Stimulated activated CD4-positive, alpha-beta T cell treated with anti-CD3 and anti-CD28 coated beads, Interleukin-2, amount 100 ng/mL, for 4 hours (primary cell): ENCODE measurements at places on chromosomes 12 and 14.

DNA sequence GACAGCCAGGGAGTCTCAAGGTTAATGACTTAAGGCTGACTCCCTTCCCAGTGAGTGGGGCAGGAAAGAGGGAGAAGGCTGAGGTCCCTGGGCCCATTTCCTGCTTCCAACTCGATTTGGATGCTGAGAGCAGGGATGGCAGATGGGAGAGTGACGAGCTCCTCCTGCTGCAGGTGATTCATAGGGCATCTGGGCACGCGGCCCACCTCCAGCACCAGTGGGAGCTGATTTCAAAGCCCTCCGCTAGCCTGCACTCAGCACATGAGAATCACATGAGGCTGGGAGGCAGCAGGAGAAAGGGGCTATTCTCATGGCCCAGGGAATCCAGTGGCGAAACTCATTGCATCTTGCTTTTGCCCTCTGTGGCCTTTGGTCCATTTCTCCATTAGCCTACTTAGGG lies 90.8 kb downstream of the SSPN start:
- DNase-seq: no peak

DNA sequence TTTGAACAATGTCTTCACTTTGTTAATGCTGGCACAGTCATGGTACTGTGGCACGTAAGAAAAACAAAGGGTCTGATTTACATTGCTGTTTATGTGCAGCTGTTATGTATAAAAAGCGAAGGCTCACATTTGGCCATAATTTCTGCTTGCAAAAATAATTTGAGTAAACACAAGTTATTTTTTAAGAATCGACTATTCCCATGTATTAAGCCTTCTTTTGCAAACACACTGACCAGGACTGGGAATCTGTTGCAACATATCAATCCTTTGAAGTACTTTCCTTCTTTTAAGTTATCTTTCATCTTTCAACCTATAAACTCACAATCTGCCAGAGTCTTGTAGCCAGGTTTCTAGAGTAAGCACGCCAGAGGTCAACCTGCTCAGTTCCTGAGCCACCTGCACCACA lies 145.4 kb upstream of the BMP4 start:
- DNase-seq: no peak

GRCh38 chr12:16281157-16281556 lies 3.7 kb upstream of the SLC15A5 start:
- DNase-seq: no peak

DNA sequence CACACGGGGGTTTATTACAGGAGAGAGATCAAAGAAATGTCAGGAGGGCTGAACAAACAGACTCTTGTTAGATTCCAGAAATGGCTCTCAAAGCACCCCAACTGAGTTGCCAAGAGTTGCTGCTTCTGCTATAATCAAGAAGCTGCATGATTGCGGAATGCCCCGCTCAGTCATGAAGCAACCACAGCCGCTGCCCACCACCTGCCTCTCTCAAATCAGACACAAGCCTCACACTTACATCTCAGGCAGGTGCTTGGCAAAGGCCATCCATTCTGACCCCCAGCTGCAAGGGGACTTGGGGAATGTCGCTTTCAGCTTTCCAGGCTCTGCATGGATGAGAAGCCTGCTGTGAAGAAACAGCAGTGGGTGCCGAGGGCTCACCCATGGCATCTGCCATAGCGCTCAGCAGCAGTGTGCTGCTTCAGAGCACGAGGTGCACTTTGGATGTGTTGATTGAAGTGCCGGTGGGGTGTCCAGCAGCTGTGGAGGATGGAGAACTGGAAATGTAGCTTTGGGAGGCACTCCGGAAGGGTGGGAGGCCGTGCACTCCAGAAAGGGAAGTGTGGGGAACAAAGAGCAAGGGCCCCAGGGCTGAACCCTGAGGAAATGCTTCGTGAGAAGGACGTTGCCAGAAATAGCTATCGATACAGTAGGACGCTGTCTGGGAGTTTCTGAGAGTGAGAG lies 37.7 kb downstream of the LRRC74A start:
- DNase-seq: no peak

DNA sequence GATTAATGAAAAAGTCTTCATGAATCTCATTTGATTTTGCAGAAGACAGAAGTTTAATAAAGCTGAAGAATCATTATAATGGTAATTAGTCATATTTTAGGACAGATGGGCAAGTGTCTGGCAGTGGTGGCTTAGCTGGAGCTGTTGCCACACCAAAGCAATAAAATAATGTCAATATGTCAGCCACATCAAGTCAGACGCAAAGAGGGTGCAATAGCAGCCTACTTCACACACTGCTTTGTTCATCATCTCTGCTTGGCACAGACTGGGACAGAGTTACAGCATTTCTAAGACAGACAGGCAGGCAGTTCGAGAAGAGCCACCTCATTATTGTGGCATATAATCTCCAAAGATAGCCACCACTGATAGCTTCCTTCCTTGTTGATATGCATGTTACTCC lies 16.9 kb upstream of the KRR1 start:
- no peak for DNase-seq

DNA sequence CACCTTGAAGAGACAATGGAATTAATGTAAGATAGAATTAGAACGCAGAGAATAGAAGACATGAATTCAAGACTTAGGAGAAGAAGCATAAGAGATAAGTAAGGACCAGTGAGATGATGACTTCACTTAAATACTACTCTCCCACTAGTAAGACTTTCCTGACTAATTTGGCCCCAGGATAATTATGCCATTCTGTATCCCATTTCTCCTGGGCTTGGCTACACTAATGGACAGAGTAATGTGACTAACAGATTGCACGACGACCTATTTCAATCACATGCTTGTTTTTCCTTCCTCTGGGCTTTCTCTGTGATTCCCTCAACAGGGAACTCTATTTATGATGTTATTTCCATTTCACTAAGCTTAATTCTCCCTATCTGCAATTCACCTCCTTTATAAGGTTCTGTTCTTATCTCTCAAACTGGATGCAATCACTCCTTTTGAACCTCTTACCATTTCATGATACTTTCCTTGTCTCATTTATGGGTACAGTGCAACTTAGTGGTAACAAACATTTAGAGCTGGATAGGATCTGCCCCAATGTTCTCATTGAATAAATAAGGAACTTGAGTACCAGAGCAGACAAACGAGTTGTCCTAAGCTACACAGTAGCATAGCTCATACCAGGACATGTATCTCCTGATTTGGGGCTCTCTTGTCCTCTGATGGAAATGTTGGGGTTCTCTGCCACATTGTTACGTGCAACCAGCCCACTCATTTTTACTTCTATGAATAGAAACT lies 102.7 kb downstream of the BTG1 start:
- no peak for DNase-seq

DNA sequence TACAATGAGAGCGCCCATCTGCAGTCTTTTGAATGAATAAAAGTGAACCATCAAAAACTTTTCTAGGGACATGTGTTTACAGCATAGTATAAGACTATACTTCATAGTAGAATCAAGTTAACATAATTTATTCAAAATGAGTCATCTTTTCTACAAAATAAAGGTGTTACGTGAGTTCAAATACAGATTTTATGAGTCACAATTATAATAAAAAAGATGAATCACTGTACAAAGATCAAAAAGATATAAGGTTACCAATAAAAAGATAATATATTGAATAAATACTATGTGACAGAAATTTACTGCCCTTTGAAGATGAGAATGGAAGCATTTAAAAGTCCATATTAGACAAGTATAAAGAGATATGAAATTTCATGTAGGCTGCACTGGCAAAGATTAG lies 2.8 kb downstream of the MBIP start:
- no peak for DNase-seq

GRCh38 chr12:116492703-116493324 lies 66.4 kb upstream of the MAP1LC3B2 start:
- DNase-seq: no peak

DNA sequence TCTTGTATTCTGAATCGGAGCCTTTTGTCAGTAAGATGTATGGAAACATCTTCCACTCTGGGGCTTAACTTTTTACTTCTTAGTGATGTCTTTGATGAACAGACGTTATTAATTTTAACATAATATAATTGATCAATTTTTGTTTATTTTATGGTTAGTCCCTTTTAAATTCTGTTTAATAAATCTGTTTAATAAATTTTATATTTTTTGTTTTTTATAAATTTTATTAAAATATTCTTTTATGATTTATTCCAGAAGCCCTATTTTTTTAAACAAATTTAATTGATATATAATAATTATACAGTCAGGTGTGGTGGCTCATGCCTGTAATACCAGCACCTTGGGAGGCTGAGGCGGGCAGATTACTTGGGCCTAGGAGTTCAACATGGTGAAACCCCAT lies 235.1 kb downstream of the AEBP2 start:
- no peak for DNase-seq

- DNase-seq: no peak
Observed at GRCh38 chr14:56744016-56744415, 66.3 kb downstream of the OTX2 start.

GRCh38 chr14:45038865-45039264 lies 45.1 kb upstream of the PRPF39 start:
- no peak for DNase-seq

- DNase-seq: no peak
Observed at GRCh38 chr12:78970041-78970440, 105.5 kb downstream of the SYT1 start.

GRCh38 chr12:54187075-54187474 lies 1.7 kb downstream of the SMUG1 start:
- DNase-seq: no peak

DNA sequence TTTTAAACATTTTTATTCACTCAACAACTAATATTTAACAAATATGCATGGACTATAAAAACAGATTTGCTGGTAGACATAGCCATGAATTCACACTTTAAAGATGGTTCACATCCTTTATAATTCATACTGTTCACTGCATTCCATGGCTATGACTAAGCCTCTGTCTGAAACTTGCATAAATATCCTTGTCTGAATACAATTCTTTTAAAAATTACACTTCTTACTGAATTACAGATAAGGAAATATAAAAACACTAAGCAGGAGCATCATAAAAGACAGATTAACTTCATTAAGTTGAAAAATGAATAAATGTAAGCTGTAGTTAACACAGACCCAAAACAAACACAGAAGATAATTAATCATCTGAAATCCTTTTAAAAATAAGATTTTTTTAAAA lies 53.8 kb downstream of the GXYLT1 start:
- no peak for DNase-seq

DNA sequence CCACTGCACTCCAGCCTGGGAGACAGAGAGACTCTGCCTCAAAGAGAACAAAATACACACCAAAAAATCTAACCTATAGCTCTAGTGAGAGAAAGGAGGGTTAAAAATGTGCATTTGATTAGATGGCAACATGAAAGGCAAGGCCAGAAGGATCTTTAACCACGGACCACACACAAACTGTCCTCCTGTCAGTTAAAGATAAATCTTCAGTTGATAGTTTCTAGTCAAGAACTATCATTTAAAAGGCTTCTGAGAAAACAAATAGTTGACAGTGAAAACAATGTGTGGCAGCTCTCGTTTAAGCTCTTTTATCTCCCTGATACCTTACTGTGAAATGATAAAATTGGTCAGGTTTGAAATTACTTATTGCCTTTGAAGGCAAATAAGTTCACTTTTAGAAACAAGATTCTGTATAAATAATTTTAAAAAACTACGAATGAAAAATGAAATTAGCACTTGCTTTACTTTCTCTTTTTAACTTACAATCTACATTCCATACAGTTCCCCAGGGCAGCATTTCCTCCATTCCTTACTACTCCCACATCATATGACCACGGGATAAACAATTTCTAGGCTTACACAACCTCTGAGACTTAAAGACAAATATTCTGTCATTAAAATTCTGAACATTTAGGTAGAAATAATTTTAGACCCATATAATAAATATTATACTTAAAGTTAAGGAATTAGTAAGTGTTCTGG lies 71.4 kb upstream of the GNPNAT1 start:
- DNase-seq: no peak

GRCh38 chr12:80262346-80262745 lies 163.0 kb downstream of the OTOGL start:
- DNase-seq: no peak

DNA sequence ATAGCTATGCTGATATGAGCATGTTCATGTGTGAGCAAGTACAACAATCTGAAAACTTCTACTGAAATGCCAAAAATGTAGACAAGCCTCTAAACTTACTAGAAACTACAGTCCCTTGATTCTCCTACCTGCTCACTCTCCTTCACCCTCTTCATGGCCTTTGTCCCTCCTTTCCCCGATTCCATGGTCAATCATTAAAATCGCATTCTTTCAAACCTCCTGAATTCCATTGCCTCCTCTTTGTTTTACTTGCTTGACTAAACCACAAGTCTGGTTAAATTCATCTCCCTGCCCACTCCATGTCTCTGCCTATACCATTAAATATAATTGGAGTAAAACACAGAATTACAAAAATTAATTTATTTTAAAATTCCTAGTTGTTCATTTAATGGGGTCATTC lies 33.0 kb upstream of the SSTR1 start:
- DNase-seq: no peak

GRCh38 chr14:90979515-90979914 lies 80.9 kb downstream of the RPS6KA5 start:
- no peak for DNase-seq

DNA sequence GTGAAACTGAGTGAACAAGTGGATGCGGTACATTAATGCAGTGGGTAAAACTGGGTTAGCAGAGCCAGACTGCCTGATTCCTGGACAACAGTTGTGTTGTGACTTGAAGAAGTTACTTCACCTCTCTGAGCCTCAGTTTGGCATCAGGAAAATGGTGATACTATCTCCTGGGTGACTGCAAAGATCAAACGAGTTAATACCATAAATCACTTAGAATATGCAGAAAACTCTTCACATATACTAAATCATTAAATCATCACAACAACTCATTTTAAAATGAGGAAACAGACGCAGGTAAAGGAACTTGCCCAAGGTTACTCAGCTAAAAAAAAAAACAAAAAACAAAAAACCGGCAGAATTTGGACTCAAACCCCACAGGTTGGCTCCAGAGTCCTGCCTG lies 811 bp downstream of the MTERF2 start:
- no peak for DNase-seq

GRCh38 chr12:53538209-53538689 lies 31.0 kb upstream of the NPFF start:
- no peak for DNase-seq

DNA sequence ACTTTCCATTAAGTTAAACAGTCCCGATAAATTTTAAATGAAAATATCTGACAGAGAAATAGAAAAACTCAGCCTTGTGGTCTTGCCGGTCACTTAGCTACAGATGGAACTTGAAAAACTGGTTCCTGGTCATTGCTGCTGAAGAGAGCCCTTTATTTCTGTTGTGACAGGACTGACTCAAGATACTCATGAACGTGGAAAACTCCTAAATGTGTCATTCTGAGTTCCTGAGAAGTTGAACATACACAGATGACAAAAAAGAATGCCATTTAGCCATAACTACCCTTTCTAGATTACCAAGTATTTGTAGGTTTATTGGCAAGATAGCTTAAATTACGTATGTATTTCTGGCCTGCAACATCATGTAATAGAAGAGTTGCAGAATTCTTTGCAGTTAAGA lies 134.2 kb downstream of the HMGA2 start:
- DNase-seq: no peak

GRCh38 chr12:102642199-102642598 lies 161.8 kb upstream of the IGF1 start:
- DNase-seq: no peak
